ENCODE measurements at places on chromosomes 12 and 14. TPM values are rescaled to one million over a fixed set of nuclear protein-coding genes. Genes with fewer than 3 reads are reported as not detected.

- DNase-seq, result no peak
Observed at GRCh38 chr12:92732216-92732615, 29.4 kb downstream of the PLEKHG7 start.

GRCh38 chr12:93979189-93979588 is 169.2 kb upstream of the PLXNC1 start:
- peak; percentile 72 for DNase-seq

RIPK3 gene
- 16.7 TPM for polyA plus RNA-seq

CLEC1A gene
- not detected for polyA plus RNA-seq

KRT81 gene
- 0.53 TPM for polyA plus RNA-seq
